Suppressor macrophage treated with lipopolysaccharide for 4 hours (primary cell): ENCODE measurements at places on chromosomes 7 and 10.

DNA sequence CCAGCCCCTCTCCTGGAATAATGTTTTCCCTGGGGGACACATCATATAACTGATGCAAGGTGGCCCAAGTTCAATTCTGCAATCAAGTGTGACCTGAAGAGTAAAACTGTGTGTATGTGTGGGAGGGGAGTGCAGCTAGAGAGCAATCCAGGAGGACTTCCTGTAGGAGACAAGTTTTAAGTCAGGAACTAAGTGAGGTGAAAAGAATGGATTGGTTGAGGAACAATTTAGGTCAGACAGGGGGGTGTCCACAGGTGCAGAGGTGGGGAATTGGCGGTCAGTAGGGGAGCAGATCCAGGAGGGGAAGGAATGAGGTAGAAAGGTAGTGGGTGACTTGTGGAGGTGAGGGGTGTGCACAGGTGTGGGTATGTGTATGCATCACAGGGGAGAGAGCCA lies 82.6 kb downstream of the NEURL1 start:
- DNase-seq = no peak

DNA sequence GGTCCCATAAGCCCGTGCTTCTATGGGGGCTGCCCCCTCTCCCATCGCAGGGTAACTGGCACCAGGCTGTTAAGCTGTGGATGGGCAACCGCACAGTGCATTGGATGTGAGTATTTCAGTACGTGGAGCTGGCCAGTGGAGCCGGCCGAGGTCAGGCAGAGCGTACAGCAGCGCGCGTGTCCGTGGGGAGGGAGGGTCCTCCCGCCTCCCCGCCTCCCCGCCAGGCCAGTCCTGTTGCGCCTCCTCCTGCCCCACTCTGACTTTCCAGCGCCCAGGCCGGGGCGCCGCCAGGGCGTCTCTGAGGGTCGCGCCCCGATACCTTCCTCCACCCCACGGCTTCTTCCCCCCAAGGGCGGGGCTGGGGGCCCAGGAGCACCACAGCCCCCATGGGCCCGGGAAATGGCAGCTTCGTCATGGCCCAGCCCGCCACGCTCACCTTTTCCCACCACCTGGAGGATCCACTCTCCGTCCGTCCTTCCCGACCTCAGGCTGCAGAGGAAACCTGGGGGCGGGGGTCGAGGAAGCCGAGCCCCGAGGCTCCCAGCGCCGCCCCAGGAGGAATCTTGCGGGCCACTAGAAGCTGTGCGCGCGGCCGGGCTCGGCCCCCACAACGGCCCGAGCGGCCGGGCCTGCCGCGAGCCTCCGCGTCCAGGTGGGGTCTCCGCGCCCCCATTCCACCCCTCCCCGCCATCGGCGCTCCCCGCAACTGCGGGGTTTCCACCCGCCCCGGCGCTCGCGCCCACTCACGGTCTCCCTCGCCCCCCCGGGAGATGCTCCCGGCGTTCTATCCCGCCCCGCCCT lies 831 bp upstream of the PFKP start:
- DNase-seq = no peak

DNA sequence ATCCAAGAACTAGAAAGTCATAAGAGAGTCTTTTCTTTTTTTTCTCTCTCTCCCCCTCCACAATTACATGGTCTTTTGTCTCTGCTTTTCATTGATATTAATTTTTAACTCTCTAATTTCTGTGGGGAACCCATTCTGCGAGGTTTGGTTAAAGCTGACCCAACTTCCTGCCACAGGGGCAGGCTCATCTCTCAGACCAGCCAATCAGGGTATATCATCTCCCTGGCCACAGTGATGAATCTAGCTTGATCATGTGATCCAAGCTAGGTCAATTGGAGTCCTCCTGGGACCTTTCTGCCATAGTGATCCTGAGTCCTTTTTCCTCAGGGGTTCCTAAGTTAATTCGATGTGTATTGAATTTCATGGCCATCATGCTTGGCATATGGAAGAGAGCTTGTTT lies 38.0 kb upstream of the TRUB1 start:
- no peak for DNase-seq

GRCh38 chr7:55575098-55575497 lies 2.8 kb upstream of the VOPP1 start:
- no peak for DNase-seq

DNA sequence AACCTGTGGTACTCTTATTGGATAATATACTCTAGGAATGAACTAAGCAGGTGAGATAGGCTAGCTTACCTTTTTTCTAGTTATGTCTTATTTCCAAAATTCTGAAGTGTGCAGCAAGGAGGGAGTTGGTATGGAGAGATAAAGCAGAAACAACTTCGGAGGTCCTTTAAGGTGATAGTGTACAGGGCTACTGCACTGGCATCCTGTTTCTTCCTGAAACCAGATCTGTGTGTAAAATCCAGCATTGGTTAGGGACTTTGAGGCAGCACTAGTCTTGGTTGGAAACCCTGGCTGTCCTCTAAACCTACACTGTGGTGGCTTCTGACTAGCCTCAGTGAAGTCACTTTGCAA lies 66.9 kb upstream of the STRIP2 start:
- no peak for DNase-seq
